Central memory CD4-positive, alpha-beta T cell (primary cell): ENCODE measurements at places on chromosomes 6 and 20.

- DNase-seq = no peak
These were observed 733 bp upstream of the PSORS1C2 start for GRCh38 chr6:31139599-31139998.

- DNase-seq = no peak
These were observed 74.2 kb downstream of the TOX2 start for GRCh38 chr20:43988867-43989266.

DNA sequence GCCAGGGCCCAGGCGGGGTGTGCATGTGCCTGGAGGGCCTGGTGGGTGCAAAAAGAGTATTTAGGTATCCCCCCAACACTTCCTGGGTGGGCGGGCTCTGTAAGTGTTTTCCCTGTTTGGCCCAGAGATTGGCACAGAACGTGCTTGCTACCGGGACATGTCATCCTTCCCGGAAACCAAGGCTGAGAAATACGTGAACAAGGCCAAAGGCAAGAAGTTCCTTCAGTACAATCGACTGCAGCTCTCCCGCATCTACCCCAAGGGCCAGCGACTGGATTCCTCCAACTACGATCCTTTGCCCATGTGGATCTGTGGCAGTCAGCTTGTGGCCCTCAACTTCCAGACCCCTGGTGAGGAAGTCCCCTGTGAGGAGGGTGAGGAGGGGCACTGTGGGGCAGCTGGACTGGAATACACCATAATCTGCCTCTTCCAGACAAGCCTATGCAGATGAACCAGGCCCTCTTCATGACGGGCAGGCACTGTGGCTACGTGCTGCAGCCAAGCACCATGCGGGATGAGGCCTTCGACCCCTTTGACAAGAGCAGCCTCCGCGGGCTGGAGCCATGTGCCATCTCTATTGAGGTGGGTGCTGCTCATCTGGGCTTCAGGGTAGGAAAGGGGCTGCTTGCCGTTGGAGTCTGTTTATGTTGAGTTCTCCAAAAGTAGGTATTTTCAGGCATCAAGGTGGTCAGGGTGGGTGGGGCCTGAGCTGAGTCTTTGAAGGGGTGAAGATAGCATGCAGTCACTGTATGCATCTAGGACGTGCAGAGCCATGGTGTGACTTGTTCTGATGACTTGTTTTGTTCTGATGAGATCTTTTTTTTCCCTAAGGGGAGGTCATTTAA is 35.2 kb downstream of the PLCG1 start:
- DNase-seq = no peak

DNA sequence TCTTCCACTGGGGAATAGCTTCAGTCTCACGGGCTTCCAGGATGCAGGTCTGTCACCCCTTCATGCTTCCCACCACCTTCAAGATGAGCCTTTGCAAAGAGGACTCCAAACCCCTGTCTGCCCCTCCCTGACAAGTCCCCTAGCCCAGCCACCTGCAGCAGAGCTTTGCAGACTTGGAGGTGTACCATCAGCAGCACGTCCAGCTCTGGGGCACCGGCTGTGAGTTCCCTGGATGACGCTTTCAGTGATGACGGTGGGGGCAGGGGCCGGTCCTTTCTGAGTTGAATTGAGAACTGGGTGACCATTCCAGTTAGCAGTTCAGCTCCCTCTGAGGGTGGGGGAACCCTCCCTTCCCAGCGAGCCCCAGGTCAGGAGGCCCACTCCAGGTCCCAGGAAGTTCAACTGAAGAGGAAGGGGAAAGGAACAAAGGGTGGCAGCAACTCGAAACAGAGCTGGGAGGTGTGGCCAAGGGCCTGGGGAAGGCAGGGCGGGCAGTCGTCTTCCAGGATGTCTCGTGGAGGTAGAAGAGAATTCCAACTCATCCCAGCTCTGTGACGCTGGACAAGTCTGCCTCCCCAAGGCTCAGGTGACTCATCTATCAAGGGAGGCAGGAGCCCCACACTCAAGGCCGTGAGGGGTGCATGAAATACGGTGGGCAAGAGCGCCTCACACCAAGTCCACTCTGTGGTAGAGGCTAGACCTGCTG is 86.0 kb downstream of the PTPN1 start:
- DNase-seq = no peak

DNA sequence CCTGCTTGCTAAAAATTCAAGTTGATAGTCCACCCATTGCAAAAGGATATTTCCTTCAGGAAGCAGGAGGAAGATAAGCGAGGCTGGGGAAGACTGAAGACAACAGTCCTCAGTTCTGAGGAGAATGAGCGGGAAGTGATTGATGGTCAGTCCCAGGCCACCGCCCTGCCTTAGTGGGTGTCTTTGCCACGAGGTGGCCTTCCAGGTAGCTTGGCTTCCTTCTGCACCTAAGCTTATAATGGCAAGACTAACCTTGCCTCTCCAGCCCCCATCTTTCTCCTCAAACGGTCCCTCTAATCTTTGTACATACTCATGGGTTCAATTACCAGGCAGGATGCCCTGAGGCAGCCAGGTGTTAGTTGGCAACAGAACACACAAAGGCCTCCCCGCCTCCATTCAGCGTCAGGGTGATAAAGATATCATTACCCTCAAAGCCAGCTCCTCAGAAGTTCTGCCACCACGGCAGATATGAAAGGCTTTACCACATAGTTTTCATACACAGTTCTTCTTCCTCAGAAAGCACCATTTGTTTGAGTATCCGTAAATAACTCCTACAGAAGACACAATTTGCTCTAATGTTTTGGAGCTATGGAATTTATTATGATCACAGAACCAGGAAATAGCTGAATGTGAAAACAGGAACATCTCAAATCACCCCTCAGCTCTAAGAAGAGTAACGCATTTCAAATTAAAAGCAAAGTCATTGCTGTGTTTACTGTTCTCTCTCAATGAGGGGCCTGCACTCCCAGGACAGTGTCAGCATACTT is 249.4 kb downstream of the ATXN1 start:
- DNase-seq = peak; percentile 48

GRCh38 chr20:7136886-7137285 is 369.4 kb downstream of the BMP2 start:
- no peak for DNase-seq

GRCh38 chr6:110389689-110390382 is 25.5 kb downstream of the DDO start:
- no peak for DNase-seq

- peak; percentile 19 for DNase-seq
These were observed 55.4 kb downstream of the RIPOR3 start for GRCh38 chr20:50635676-50636600.

- DNase-seq = no peak
These were observed 560.5 kb downstream of the PKHD1 start for GRCh38 chr6:51526922-51527321.

DNA sequence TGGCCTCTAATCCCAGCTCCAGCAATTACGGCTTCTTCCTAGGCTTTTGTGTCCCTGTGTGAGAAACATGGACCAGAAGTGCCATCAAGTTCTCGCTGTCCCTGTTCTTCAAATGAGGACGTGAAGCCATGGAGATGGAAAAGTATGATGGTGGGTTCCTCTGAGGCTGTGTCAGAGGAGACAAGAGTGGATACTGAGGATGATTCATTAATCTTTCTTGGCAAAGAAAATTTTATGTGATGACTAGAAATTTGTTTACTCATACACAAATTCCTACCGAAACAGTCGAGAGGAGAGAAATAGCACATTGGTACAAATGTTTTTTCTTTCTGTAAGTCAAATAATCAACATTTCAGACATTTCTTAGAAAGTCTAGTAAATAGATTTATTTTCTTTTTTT is 35.0 kb upstream of the PNRC1 start:
- DNase-seq = no peak

DNA sequence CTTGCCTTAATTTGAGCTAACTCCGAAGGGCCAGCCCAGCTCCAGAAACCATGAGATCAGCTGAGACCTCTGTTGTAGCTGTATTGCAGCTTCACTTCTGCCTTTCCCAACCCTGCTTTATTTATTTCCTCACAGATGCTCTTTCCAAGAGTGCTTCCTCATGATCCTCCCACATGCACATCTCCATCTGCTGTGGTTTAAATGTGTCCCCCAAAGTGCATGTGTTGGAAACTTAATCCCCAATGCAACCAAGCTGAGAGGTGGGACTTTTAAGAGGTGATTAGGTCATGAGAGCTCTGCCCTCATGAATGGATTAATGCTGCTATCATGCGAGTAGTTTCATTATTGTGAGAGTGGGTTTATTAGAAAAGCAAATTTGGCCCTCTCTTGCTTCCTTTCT is 164.4 kb upstream of the TAB2 start:
- no peak for DNase-seq

GRCh38 chr20:12729326-12729725 is 279.4 kb upstream of the SPTLC3 start:
- DNase-seq = no peak

- no peak for DNase-seq
These were observed 131.1 kb downstream of the KIF13A start for GRCh38 chr6:17856306-17856705.

GRCh38 chr6:31737315-31737990 is 1.1 kb upstream of the CLIC1 start:
- no peak for DNase-seq

DNA sequence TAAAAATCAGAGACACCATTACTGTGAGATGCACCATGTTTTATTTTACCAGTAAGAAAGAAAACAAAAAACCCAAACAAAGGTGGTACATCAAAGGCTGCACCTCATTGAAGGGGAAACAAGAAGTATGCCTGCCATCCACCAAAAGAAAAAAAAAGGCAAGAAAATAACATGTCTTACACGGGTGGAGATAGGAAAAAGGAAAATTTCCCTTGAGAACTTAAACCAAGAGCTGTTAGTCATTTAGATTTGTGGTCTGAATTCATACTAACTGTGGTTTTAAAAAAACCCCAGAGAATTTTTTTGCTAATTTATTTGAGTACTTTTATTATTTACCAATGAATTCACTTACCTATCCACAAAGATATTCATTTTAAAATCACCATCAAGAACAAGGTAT is 144.0 kb downstream of the LRRC1 start:
- DNase-seq = no peak

GRCh38 chr6:64040113-64040512 is 404.5 kb downstream of the PHF3 start:
- no peak for DNase-seq

DNA sequence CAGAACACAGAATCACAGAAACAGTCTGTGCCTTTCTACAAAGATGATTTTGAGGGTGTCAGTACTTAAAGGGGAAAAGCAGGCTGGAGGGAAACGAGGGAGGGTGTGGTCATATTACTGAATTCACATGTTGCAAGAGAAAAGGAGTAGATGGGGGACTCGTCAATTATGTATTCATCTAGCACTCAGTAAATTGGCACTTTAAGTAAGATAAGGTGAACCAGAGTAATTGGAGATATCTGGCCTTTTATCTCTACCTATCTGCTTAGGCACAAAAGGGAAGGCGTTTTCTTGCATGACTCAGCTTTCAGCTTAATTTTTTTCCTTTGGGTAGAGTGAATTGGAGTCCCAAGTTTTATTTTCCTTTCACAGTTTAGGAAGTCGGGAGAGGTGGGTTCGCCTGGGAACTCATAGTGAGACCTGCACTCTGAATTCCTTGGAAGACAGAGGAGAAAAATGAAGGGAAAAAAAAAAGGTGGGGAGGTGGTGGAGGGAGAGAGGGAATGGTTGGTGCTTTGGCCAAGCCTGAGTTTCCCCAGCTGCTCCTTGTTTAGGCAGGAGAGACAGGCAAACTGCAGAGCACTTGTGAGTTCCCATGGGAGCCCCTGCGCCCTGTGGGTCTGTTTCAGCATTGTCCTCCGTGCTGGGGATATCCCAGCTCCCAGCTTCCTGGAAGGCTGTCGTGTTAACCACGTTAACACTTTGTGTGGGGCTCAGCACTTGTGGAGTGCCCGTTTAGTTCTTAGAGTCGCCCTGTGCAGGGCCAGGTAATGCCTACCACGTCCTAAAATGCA is 19.7 kb upstream of the GTSF1L start:
- DNase-seq = no peak

- DNase-seq = no peak
These were observed 12.8 kb downstream of the KCTD20 start for GRCh38 chr6:36455486-36456027.

DNA sequence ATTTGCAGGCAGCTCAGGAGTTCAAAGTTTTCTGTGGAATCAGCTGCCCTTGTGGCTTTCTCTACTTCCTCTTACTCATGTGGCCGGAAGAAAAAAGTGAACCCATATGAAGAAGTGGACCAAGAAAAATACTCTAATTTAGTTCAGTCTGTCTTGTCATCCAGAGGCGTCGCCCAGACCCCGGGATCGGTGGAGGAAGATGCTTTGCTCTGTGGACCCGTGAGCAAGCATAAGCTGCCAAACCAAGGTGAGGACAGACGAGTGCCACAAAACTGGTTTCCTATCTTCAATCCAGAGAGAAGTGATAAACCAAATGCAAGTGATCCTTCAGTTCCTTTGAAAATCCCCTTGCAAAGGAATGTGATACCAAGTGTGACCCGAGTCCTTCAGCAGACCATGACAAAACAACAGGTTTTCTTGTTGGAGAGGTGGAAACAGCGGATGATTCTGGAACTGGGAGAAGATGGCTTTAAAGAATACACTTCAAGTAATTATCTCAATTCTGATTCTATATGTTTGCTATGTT is 1.1 kb downstream of the MGME1 start:
- peak; percentile 48 for DNase-seq

GRCh38 chr20:24952376-24953208 is 3.5 kb downstream of the CST7 start:
- DNase-seq = no peak

DNA sequence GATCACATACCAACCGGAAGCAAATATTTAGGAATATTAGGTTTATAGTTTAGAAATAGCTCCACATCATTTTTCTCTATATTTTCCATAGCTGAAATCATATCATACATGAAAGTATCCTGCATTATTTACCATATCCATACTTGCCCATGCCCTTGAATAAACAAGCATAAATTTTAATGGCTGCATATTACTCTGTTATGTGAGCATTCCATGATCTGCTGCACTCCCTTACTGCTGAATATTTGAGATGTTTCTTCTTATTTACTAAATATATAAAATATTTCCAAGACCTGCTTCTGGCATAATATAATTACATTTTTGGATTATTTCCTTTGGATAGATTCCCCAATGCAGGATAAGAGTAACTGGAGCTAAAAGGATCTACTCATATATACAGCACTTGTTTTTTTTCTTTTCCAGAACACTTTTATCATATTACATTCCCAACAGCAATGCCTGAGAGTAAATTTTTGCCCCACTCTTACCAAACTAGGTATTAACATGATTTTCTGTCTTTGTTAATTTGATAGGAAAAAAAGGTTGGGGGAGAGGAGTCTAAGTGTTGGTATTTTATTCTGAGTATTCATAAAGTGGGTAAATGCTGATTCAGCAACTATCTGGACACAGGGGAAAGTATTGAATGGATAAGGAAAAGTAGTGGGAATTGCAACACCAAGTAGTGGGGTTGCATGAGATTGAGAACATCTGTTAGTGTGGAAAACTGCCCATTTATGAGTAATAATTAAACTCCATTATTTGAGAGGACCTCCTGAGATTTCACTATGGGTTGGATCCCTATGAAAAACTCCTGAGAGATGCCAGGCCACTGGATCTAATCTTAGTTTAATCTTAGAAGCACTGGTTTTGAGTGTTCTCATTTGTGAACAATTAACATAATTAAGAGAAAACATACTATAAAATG is 76.0 kb downstream of the MAN1A1 start:
- DNase-seq = no peak

GRCh38 chr20:51387125-51387875 is 155.2 kb downstream of the NFATC2 start:
- DNase-seq = no peak

- no peak for DNase-seq
These were observed 141.1 kb downstream of the PDSS2 start for GRCh38 chr6:107318100-107318736.
